ENCODE measurements at places on chromosomes 2 and 18.

DNA sequence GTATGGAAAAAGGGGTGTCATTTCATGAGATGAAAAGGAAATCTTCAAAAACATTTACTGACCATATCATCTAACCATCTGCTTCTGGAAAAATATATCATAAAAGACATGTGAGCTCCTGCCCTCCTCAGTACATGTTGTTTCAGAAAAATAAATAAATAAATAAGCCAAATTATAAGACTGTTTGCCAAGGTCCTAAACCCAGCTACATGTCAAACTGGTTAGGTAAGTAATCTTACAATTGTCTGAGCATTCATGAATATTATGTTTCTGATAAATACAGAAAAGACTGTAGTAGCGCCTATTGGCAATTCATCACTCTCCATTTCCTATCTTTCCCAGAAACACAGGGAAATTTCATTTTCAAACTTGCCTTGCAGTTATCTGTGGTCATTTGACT is 138.9 kb upstream of the SETBP1 start:
- no peak for DNase-seq

- DNase-seq, result no peak
Measured at GRCh38 chr2:236237468-236238190, 26.6 kb downstream of the ASB18 start.

- no peak for DNase-seq
Measured at GRCh38 chr2:54952978-54953456, 97.2 kb downstream of the RTN4 start.

DNA sequence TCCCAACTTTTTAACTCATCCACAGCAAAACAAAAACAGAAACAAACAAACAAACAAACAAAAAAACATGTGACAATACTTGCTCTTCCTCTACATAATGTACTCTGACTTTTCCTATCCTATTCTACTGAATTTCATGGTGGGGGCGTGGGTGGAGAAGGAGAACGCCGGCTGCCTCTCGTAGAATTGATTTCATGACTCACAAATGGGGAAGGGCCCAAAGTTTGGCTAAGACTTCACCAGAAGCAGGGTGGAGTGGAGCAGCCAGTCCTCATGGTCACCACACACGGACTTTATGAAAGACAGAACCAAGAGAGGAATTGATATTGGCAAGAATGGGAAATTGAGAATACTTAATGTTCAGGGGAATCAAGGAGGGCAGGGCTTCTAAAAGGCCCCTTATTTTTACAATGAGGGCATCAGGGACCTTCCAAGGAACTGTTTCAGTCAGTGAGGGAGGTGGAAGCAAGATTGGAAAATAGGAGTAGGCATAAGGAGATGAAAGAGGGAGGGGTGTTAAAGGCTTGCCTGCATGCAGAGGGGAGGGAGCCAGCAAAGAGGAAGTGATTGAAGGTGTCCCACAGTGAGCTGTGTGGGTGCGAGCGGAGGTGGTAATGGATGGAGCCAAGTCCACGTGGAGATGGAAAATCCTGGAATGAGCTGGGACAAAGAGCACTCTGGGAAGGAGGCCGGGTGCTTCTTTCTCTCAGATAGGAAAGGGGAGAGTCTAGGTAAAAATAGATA is 27.9 kb downstream of the MARCHF4 start:
- no peak for DNase-seq

DNA sequence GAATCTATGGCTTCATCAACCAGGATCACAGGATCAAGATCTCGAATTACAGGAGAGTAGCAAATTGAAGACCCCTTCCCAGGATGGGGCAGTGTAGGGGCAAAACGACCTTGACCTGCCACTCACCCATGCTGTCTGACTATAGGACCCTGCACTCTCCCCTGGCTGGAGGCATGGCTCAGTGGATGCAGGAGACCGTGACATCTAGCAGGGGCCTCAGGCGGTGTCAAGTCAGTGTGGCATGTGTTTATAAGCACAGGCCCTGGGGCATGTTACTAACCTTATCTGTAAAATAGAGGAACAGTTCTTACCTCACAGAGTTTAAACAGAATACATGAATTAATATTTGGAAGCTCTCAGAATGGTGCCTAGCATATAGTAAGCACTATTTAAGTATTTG is 3.5 kb downstream of the HAAO start:
- DNase-seq, result no peak

DNA sequence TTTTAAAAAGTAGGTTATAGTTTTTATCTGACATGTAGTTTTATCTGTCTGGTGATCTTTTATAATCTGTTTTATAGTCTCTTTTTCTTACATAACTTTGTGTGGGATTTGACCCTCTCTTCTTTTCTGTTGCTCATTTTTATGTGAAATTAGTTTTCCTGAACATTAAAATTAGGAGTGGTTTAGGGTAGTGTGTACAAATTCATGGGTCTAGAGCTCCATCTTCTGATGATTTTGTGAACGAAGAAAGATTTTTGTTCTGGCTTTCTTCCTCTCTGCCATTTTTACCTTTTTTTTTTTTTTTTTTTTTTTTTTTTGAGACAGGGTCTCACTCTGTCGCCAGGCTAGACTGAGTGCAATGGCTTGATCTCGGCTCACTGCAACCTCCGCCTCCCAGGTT is 46.6 kb downstream of the SLC30A6 start:
- no peak for DNase-seq

DNA sequence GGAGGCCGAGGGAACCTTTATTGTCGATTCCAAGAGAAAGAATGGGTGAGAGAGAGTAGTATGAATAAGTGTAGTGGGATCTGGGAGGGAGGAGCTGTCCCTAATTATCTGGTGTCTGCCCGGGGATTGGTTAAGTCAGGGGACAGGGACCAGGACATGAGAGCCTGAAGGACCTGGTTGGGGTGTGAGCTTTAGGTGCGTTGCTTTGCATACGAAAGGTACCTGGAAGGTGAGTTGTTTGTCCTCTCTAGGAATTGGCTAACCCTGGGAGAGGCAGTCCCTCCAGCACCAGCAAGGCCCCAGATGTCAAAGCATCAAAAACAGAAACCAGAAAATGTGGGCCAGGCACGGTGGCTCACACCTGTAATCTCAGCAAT is 48.1 kb upstream of the RPL31 start:
- no peak for DNase-seq

GRCh38 chr2:181228661-181229060 is 228.5 kb upstream of the ITGA4 start:
- no peak for DNase-seq

DNA sequence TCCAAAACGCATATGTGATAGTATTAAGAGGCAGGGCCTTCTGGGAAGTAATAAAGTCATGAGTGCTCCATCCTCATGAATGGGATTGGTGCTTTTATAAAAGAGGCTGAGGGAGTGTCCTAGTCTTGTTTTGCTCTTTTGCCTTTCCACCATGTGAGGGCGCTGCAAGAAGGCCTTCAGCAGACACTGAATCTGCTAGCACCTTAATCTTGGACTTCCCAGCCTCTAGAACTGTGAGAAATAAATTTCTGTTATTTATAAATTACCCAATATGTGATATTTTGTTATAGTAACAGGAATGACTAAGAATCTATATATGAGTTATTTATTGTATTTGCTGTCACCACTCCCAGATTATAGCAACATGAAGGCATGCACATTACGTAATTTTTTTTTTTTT is 63.5 kb downstream of the PLA2R1 start:
- no peak for DNase-seq

GRCh38 chr18:27276479-27276878 is 91.4 kb upstream of the CHST9 start:
- no peak for DNase-seq

Data from RCC 7860 (cell line).